Omental fat pad (tissue), 4 donors: ENCODE measurements at places on chromosomes 3 and 15. TPM values are rescaled to one million over a fixed set of nuclear protein-coding genes. Genes with fewer than 3 reads are reported as not detected.
A peak's percentile ranks its signal among the peaks of the same experiment; 100 is the strongest.

The TRMT10C gene
- 38.2 TPM for total RNA-seq

The PLA2G4B gene
- 13.6 TPM for total RNA-seq

- DNase-seq: no peak
Observed at GRCh38 chr3:178206521-178206920, 329.7 kb upstream of the KCNMB2 start.

DNA sequence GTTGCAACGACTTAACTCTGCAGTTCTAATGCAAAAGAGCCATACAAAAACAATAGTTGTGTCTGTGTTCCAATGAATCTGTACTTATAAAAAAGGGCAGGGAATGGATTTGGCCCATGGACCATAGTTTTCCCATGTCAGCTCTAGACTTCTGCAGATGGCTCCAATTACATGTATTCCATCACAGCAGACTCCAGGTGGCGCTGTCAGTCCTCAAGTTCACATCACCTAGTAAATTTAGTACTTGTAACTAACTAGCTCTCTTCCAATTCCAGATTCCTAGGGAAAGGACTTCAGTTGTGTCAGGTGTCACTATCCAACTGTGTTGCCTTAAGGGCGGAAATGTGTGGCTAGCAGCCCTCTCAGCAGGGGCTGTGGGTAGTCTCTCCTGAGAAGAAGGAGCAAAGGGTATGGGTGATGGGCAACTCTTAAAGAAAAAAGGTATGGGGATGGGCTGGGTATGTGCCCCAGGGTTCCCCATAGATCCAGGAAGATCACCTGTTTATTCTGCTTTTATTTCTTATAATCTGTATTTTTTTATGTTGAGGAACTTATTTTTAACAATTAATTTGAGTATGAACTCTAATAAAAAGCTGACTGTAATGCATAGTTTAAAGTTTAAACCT lies 36.2 kb downstream of the BBS4 start:
- peak; percentile 42 for DNase-seq

- DNase-seq: no peak
Observed at GRCh38 chr15:69482686-69483256, 30.2 kb downstream of the RPLP1 start.

The FBXL2 gene
- 6.9 TPM for total RNA-seq

GRCh38 chr3:194322678-194323211 lies 28.4 kb downstream of the CPN2 start:
- DNase-seq: no peak

GRCh38 chr3:98008855-98009254 lies 26.3 kb downstream of the GABRR3 start:
- DNase-seq: no peak

GRCh38 chr3:171850320-171850959 lies 7.3 kb downstream of the TMEM212 start:
- DNase-seq: no peak

DNA sequence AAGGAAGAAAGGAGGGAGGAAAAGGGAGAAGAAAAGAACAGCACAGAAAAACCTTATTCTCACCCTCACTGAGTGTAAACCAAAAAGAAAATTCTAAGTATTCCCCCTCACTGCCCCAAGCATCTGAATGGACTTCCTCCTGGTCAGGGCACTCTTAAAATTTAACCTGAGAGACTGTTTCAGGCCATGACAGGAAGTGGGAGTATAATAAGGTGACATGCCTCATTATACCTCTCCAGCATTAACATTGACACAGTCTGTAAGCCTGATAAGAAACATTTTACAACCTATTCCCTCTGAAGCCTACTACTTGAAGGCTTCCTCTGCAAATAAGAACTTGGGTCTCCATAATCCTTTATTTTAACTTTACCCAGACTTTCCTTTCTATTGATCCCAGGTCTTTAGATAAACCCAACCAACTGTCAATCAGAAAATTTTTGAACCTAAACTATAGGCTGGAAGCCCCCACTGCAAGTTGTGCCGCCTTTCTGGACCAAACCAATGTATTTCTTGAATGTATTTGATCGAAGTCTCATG lies 41.7 kb downstream of the SLCO2A1 start:
- DNase-seq: no peak

- no peak for DNase-seq
Observed at GRCh38 chr3:188554404-188554803, 400.4 kb downstream of the LPP start.

The ATP13A4 gene
- total RNA-seq: 0.28 TPM

The TNNC1 gene
- not detected for total RNA-seq

GRCh38 chr3:13161771-13162535 lies 88.7 kb upstream of the IQSEC1 start:
- no peak for DNase-seq

GRCh38 chr15:63157891-63158431 lies 684 bp upstream of the RPS27L start:
- peak; percentile 34 for DNase-seq

GRCh38 chr15:23642413-23643044 lies 5.1 kb downstream of the MAGEL2 start:
- DNase-seq: no peak

GRCh38 chr3:23964537-23965235 lies 19.6 kb downstream of the NR1D2 start:
- no peak for DNase-seq

The CA12 gene
- 0.75 TPM for total RNA-seq

DNA sequence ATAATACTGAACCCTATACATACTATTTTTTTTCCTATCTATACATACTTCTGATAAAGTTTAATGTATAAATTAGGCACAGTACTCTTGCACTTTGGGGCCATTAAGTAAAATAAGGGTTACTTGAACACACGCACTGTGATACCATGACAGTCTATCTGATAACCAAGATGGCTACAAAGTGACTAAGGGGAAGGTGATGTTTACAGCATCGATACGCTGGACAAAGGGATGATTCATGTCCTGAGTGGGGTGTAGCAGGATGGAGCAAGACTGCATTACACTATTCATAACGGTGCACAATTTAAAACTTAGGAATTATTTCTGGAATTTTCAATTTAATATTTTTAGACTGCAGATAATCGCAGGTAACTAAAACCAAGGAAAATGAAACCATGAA lies 30.0 kb upstream of the SLC2A2 start:
- DNase-seq: no peak

GRCh38 chr3:156516284-156516683 lies 38.6 kb downstream of the SSR3 start:
- no peak for DNase-seq

DNA sequence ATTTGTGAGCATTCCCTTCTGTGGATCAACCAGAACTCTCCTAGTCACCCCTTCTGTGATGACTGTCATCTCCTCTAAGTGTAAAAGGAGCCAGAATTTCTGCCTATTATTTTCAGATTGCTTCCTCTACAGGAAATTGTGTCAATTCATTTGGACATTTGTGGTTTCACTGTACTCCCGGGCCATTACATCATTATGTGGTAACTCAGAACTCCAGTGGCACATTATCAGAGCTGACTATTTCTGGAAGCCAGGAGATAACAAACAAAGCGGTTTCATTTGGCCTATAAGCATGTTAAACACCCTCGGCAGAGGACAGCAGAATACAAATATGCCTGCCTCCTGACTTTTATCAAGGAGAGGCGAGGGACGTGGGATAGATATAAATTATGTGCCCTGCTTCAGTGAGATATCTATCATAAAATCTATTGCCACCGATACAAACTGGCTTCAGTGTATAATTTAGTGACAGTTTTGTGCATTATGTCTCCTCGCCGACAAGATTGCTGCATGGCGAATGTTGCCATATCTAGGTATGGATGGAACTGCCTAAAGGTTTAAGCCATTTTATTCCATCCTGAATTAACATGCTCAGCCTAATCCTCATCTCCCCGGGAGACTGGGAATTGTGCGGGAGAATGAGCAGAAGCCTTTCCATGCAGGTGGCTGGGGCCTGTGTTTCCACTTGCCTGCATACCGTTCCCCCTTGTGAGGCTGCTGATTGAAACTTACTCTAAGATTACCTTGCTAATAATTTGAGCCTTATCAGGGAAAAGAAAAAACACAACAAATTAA lies 193.4 kb upstream of the SEMA6D start:
- no peak for DNase-seq

The DNASE1L3 gene
- total RNA-seq: 1.1 TPM

The PGBD4 gene
- total RNA-seq: 1.1 TPM

The CAPN3 gene
- total RNA-seq: 11.5 TPM

The NUTM1 gene
- not detected for total RNA-seq

The PRSS50 gene
- total RNA-seq: 0.32 TPM

DNA sequence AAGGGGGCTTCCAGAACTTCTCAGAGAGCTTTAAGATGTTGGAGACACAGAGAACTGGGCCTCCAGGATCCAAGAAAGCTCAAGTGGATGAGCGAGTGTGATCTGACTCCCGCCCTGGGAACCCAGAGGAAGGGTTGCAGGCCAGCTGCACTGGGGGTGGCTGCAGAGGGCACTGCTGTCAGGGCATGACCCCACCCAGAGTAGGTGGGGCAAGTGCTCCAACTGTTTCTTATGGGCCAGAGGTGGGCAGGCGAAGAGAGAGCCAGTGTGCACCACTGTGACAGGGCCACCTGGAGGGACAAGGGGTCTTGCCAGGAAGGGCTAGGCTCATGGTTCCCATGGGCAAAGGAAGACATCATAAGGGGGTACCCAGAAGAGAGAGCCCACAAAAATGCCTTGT lies 48.8 kb downstream of the EXOG start:
- DNase-seq: no peak

The IL17RD gene
- total RNA-seq: 13.2 TPM

GRCh38 chr3:45027441-45027840 lies 1.3 kb downstream of the CLEC3B start:
- no peak for DNase-seq

DNA sequence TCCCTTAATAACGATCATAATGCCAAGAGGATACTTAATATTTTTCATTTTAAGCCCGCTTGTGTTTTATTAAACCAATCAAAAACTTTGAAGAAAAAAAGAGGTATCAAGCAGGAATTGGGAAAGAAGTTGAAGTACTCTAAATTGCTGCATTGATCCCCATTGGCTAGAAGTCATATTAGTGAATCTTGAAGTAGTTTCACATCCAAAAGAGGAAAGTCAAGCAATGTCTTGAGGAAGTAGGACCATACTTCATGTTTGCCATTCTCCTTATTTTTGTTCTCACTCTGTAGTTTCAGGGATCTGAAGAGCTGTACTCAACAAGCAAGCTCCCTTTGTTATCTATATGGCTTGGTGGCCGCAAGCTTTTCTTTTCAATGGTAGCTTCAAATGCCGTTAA lies 2.2 kb downstream of the SCAANT1 start:
- no peak for DNase-seq

The AHSG gene
- total RNA-seq: not detected

GRCh38 chr15:78347586-78348543 lies 7.7 kb downstream of the CRABP1 start:
- DNase-seq: no peak

- DNase-seq: no peak
Observed at GRCh38 chr15:70605606-70606410, 157.6 kb downstream of the UACA start.

- no peak for DNase-seq
Observed at GRCh38 chr15:68556139-68556990, 22.4 kb upstream of the CORO2B start.

- DNase-seq: no peak
Observed at GRCh38 chr3:10173926-10174435, 9.3 kb downstream of the IRAK2 start.

The CIB2 gene
- 1.4 TPM for total RNA-seq

DNA sequence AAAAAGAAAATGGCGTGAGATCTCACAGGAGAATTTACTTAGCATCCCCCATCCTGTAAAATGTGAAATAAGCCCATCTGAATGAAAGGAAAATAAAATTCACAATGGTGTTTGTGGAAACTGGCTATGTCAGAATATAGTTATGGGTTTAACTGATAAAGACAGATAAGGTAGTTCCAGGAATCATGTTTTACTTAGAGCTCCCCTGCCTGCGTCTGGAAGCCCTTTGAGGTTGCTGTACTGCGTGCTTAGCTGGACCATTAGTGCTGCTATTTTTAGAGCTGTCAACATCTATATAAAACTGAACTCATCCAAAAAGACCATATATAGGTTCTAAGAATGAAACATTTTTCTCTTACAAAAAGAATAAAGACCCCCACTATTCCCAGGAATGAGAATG lies 130.8 kb downstream of the LSAMP start:
- no peak for DNase-seq

DNA sequence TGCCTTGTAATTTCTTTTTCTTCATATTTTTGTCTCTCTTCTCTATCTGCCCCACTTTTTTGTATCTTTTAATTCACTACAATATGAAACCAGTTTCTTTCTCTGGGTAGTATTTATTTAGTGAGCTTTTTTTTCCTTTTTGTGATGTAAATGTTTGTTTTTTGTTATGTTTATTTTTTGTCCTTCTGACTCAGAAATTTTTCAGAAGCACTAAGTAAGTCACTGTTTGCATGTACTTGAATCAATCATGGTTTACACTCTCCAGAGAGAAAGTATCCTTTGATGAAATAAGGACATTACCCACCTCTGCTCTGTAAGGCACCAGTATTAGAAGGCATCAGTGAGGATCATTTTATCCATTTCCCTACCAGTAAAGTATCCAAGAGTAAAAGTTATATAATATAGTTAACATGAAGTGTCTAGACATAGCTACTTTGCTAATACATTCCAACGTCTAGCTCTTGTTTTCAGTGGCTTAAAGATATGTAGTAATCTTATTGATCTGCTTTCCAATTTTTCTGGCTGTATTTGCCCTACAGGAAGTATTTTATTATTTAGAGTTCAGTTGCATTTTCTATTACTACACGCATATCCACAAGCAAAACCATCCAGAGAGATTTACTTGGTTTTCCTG lies 25.4 kb downstream of the FILIP1L start:
- DNase-seq: no peak

The VILL gene
- total RNA-seq: 5.6 TPM

The ARGFX gene
- not detected for total RNA-seq

The POPDC2 gene
- total RNA-seq: 1.6 TPM

The LIPC gene
- 0.46 TPM for total RNA-seq

GRCh38 chr15:67946701-67947100 lies 106.9 kb upstream of the RNU6-1 start:
- DNase-seq: no peak

DNA sequence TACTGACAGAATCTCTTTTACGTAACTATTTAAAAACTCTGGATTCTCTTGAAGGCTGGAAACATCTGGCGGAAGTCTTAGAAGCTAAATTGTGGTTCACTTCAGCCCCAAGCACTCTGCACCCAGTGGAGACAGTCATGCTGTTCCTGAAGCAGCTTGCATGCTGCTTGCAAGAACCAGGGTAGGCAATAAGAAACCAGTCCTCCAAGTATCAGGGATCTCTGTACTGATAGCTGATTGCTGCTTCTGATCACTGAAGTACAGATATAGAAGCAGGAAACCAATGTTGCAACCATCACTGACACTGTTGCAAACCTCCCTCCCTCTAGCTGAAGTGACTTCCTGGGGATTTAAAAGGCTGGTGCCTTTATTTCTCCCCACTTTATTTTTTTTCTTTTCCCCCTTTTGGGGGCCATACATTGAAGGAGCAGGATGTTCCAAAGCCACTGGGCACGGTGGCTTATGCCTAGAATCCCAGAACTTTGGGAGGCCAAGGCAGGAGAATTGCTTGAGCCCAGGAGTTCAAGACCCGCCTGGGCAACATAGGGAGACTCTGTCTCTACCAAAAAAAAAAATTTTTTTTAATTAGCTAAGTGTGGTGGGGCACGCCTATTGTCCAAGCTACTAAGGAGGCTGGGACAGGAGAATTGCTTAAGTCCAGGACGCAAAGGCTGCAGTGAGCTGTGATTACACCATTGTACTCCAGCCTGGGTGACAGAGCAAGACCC lies 15.3 kb downstream of the SPCS1 start:
- no peak for DNase-seq

GRCh38 chr3:147197739-147198138 lies 208.6 kb downstream of the ZIC4 start:
- DNase-seq: no peak

- no peak for DNase-seq
Observed at GRCh38 chr3:51333021-51333420, 52.1 kb upstream of the MANF start.
